ENCODE measurements at places on chromosomes 13 and 19. TPM values are rescaled to one million over a fixed set of nuclear protein-coding genes. Genes with fewer than 3 reads are reported as not detected.

TINCR gene
- total RNA-seq = 0.41 TPM

CACNG6 gene
- under 0.01 TPM for total RNA-seq

PCDH17 gene
- 94.2 TPM for total RNA-seq

NCCRP1 gene
- total RNA-seq = not detected

IL27RA gene
- total RNA-seq = 5.7 TPM

GFY gene
- total RNA-seq = not detected

CYP2F1 gene
- total RNA-seq = not detected

URAD gene
- total RNA-seq = not detected

F2RL3 gene
- under 0.01 TPM for total RNA-seq

C19orf81 gene
- total RNA-seq = not detected

KANK3 gene
- 2.4 TPM for total RNA-seq

FGF22 gene
- total RNA-seq = under 0.01 TPM

CXCL17 gene
- total RNA-seq = not detected

MIPEP gene
- total RNA-seq = 32.6 TPM

GATAD2A gene
- 7.7 TPM for total RNA-seq

ONECUT3 gene
- total RNA-seq = not detected

TMEM238 gene
- total RNA-seq = 0.41 TPM
